COR-L47 (cell line): ENCODE measurements at places on chromosomes 11 and 22.

DNA sequence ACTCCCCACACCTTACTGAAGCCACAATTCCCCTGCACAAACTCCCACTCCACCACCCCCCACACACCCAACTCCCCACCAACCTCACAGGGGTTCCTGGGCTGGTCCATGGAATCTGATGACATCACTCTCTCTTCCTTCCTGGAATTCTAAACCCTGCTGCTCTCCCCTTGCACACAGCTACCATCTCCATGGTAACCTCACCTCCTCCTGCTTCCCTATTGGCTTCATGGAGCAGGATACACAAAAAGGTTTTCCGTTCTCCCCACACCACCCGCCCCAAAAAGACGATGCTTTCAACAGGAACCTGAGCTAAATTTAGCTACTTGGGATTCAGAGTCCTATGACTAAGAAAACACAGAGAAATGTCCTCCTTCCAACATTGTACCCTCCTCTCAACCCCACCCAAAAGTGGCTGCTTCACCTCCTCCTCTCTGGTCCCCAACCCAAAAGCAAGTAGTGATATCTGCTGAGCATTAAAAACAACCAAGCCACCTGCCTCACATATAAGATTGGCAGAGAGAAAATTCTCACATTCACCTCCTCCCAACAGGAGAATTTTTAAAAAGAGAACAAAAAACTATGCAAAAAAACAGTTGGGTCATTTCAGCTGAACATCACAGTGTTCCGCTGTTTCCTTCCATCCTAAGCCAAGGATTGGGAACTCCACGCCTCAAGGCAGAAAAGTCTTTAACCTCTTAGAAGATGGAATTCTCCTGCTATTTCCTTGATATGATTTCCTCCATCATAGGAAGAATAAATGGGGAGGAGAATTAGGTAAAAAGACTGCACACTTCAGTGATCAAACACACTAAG, 66.9 kb downstream of the RBFOX2 start:
- peak; percentile 63 for DNase-seq

DNA sequence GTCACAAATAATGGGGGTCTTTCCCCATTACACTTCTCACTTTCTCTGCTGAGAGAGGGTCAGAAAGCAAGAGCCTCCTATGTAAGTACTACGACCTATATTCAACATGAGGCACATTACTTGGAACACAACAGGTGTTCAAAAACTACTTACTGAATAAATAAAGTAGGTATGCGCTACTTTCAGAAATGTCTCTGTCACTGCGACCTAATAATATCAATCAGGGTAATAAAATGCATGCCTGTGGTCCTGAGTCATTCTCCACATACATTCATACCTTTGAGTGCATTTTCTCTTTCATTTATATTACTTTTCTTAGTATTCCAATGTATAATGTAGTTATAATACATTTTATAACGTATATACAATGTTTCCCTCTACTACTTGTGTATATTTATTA, 838.9 kb downstream of the DLG2 start:
- no peak for DNase-seq

GRCh38 chr11:68412593-68413475, 47.7 kb upstream of the PPP6R3 start:
- no peak for DNase-seq

DNA sequence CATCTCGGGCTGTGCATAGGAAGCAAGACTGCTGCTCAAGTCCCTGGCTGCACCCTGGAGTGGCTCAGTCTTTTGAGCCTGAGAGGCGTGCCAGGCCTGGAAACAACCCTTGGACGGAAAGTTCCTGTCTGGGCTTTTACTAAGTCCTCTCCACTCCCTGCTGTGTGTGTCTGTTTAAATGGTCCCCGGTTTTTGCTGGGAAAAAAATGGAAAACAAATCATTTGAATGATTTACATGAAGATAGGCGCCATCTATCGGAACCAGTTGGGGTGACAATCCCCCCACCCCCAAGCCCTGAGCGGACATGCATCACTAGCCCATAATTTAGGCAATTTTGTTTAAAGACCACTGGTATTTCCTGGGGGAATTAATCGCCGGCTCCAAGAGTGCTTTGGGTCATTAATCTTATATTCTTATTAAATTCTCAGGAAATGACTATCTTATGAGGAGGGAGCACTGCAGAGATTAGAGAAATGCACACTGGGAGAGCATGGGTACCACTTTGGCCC, 2.7 kb upstream of the GAB2 start:
- peak; percentile 49 for DNase-seq

DNA sequence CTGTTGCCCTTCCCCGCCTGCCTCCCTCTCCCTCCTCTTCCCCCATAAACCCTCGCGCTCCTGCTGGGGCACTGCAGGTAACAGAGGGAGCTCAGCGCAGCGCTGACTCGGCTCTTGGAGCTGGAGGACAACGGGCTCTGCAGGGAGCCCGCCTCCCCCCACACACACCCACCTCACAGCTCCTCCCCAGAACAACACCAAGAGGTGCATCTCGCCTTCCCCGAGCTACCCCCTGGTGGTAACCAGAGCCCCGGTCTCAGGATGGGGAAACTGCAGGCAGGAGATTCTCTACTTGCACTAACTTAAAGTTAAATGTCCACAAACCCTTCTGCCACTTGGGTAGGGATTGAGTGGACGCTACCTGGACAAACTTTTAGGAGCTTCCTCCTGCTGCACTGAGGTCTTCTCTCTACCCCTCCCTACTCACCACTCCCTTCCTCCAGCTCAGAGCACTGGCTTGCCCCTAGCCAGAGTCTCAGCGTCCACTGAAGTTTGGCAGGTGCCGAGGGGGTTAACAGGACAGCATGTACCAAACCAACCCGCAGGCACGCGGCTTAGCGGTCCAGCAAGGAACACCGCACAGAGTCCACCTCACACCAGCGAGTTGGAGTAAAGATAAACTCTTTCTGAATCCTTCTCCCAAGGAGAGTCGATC, 4.0 kb upstream of the SCN4B start:
- peak; percentile 62 for DNase-seq

DNA sequence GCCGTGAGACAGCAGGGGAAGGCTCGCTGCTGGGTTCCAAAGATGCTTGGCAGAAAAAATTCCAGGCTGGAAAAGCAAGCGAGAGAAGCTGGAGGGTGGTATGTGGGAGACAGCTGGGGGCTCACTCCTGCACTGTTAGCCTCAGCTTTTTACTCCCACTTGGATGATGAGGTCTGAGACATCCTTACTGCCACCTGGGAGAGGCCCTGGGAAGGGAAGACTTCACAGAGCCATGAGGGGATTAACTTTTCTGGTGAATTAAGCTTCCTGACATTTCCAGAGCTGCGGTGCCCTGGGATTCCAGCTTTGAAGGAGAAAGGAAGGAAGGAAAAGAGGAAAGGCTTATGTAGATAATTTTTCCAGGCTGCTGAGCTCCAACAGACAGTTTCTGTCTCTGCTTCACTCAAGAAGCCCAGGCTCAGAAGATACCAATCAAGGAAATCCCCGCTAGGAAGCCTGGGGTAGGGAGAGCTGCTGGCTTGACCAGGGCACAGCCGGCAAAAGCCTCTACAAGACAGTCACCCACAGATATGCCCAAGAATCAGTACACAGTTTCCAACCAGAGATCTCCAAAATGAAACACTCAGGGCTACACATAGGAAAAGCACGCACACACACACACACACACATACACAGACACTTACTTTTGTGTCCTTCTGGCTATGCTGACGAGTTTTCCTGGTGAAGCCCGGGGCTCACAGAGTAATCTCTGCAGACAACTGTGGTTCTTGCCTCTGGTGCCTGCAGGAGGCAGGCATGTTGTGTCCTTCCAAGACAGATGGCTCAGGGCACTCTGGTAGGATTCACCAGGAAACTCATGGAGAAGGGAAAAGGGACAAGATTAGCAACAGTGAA, 907 bp downstream of the MCHR1 start:
- DNase-seq = no peak
